ENCODE measurements at places on chromosomes 2 and 18. TPM values are rescaled to one million over a fixed set of nuclear protein-coding genes. Genes with fewer than 3 reads are reported as not detected.

DNA sequence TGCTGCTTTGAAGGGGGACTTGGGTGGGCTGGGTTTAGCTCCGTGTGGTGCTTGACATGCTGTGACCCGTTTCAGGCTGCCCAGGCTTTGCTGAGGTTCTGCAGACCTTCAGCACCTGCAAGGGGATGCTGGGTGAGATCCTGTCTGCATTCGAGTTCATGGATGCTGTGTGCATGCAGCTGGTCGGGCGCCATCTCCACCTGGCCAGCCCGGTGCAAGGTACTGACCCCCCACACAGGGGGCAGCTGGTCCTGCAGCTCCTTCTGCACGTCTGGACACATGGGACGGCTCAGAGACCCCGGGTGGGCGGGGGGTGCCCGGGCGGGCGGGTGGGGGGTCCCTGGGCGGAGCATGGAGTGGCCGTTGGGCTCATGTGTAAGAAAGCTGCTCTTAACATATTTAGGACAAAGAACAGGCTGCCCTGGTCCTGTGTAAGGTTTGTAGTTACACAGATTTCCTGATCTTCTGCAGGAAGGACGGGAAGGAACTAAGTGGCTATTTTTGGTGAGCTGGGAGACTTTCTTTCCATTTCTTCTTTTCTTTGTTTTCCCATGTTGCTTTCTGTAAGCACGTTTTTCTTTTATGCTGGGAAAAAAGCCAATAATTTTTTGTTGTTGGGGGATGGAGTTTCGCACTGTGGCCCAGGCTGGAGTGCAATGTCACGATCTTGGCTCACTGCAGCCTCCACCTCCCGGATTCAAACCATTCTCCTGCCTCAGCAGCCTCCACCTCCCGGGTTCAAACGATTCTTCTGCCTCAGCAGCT, 15.8 kb downstream of the D2HGDH start:
- no peak for DNase-seq

DNA sequence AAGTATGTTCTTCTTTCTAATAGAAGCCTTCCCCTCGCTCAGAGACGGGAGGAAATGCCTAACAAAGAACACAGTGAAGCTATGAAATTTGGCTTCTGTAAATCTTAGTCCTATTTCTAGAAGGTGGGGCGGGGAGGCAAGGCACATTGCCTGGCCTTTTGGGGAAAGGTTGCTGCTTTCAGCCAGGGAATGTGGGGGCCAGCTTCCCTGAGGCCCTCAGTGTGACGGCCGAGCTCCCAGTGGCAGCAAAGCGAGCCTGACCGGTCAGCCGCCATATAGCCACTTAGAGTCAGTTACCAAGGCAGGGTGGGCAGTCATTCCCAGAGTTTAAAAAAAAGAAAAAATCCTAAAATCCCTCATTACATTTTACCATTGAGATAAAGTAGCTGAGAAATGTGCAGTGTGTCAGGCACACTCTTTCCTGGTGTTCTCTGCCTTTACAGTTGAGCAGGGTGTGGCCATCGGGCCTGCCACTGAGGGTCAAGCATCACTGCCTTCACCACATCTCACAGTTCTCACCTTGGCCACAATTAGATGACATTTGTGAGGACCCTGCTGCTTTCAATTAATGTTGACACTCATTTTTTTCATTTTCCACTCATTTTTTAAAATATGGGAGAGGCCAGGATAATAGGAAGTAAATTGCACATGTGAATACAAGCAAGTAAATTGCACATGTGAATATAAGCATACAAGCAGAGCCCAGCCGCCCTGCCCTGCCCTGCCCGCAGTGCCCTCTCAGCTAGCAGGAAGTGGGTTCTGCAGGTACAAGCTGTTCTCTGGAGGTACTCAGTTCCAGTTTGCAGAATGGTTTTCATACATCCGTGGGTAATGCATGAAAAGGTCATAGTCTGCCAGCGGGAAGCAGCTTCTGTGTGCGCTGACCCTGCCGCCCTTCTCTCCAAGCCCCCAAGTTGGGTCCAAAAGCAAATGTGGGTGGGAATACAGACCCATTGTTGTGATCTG, 76.9 kb downstream of the WDSUB1 start:
- DNase-seq: no peak

DNA sequence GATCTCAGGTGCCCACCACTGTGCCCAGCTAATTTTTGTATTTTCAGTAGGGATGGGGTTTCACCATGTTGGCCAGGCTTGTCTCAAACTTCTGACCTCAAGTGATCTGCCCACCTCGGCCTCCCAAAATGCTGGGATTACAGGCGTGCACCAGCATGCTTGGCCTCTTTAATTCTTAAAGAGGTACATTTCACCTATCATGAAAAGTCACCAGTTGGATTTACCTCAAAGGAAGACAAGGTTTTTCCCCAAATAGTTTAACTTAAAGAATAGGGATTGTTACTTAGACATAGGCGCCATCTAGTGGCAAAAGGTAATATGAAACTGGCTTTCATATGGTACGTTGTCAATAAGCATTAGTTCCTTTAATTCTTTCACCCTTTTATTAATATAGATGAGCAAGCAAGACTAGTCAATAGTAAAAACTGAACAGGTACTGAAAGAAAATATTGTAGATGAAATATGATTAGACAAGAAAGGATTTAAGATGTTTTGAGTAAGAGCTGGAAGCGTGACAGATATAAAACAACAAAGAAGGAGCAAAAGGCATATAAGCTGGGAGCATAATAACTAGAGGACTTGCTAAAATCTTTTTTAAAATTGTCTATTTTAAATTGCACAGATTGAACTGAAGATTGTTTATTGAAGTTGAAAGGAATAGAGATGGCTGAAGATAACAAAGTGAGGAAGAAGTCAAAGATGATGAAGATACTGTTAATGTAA, 35.0 kb upstream of the PSMD14 start:
- no peak for DNase-seq

The CAMKMT gene
- 9.8 TPM for total RNA-seq

The RSAD2 gene
- 2.1 TPM for total RNA-seq
